ENCODE measurements at places on chromosomes 7 and 10. TPM values are rescaled to one million over a fixed set of nuclear protein-coding genes. Genes with fewer than 3 reads are reported as not detected.
A peak's percentile ranks its signal among the peaks of the same experiment; 100 is the strongest.

SYNPO2L gene
- polyA plus RNA-seq: 0.92 TPM

DNA sequence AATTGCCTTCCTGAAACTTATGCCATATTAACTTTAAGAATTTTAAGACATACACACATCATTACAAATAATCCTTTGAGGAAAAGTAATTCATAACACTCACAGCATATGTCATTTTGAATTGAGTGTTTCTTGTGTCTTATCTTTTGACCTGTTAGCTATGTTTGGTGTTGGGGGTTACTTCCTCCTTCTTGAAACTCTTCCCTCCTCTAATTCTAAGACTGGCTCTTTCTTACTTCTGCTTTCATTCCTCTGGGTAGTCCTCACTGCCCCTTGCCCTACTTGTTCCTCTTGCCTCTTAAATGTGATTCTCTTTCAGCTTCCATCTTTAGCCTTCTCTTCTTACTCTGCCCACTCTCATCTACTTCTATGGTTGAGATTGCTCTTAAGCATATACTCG lies 28.3 kb upstream of the PIP4K2A start:
- DNase-seq: no peak

DNA sequence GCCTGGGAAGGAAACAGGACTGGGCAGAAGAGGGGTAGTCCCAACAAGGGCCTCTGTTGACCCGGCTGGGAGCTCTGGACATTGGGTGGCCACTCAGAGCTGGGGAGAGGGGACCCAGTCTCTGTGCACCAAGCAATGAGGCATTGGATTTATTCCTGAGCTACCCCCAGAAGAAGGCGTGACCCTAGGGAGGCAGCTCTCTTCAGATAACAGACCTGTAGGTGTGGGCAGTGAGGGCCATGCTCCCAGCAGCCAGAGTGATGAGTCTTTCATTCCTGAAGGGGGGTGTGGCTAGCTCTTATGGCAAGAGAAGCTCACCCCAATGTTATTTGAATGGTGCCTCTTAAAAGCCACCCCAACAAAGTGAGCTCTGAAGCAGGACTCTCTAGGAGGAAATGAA lies 20.4 kb downstream of the TEX36 start:
- no peak for DNase-seq

GRCh38 chr7:27784399-27785053 lies 44.6 kb downstream of the TAX1BP1 start:
- peak; percentile 27 for DNase-seq

Data from renal pelvis (tissue), 12 donors.